ENCODE measurements at places on chromosomes 1 and 21.
A peak's percentile ranks its signal among the peaks of the same experiment; 100 is the strongest.

GRCh38 chr1:3892748-3893147, 7.3 kb downstream of the C1orf174 start:
- DNase-seq, result no peak

GRCh38 chr1:72636631-72637030, 354.3 kb upstream of the NEGR1 start:
- DNase-seq, result no peak

- no peak for DNase-seq
Observed at GRCh38 chr21:43734131-43734927, 15.4 kb downstream of the PDXK start.

GRCh38 chr1:198528364-198528763, 12.1 kb downstream of the ATP6V1G3 start:
- no peak for DNase-seq

DNA sequence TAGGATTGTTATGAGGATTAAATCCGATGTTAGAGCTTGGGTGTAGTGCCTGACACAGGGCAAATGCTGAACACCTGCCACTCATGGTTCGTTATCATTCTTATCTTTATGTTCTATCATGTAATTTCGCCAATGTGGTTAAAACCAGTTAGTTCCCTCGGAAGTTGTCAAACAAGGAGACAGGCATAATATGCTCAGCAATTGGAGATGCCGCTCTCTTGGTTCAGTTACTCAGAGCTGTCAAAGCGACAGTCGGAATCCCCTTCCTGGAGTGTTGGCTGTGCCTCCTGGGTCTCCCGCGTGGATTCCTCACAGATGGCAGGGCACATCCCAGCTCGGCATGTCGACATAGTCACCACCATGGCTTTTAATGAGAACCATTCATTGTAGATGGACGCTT, 192.2 kb downstream of the ROR1 start:
- DNase-seq, result no peak

DNA sequence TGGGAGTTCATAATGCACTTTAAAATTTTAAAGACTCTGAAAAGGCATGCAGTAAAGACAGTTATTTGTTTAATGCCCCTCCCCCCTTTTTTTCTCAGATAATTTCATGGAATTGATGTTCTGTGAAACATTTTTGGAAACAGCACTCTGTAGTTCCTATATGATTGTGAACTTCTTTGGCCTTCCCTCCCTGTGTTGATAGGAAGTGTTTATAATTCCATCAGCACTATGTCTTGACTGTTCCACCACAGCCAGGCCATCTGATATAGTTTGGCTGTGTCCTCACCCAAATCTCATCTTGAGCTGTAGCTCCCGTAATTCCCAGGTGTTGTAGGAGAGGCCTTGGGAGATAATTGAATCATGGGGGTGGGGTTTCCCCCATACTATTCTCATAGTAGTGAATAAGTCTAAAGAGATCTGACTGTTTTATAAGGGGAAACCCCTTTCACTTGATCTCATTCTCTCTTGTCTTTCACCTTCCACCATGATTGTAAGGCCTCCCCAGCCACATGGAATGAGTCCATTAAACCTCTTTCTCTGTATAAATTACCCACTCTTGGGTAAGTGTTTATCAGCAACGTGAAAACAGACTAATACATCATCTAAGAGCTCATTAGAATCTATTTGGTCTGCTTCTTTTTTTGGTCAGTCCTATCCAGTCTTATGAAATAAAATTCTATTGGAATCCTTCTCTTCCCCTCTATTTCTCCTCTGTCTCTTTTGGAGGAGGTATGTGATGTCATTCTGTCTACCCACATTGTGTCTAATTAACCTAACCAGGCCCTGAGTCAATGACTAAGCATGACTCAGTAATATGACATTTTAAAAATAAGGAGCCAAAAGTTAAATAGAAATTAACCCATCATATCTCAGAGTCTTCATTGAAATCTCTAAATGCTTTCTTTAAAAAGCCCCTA, 8.9 kb downstream of the CCDC185 start:
- no peak for DNase-seq

DNA sequence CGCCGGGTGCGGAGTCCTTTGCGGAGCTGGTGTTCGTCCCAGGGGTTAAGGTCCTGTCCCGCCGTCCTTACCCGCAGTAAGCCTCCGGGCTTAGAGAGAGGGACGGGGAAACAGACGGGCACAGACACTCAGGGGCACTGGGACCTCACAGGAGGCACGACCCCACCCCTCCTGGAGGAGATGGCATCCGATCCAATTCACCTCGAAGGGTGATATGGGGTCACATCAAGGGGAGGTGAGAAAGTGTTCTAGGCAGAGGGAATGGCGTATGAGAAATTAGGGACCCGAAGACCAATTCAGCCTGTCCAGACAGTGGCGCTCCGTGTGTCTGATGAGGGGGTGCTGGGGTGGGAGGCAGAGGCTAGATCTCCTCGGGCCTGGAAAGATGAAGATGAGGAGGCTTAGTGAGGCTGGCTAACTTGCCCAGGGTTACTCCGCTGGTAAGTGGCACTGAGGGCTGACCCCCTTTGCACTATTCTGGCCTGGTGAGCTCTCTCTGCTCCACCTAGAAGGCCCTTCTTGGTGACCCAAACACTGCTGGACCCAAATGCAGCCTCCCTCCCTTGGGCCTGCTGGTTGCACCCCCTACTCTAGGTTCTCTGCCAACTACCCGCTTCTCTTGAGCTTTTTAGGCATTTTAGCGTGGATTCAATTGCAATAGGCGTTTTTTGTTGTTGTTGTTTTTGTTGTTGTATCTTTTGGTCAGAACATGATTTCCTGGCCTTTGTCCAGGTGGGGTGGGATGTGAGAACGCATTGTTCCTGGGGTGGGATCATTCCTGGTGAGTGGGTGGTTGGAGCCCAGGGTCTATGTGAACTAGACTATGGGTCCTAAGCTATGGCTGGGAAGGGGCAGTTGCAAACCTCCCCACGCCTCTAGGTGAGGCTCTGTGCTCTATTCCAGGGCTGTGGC, 12.3 kb downstream of the BTBD19 start:
- DNase-seq, result no peak

DNA sequence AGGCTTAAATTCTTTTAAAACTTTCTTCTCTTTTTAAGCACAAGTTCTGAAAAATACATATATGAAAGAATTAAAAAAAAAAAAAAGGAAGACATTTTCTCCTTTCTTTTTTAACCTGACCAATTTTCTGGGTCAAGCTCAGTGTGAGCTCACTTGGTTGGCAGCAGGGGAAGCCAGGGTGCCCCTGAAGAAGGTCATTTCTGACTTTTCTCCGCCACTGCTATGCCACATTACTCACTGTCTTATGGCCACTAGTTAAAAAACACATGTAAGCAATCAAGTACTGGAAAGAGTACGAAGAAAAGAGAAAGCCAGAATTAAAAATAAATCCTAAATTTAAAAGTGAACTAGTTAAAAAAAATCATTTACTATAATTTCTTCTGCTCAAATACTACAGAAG, 275.0 kb downstream of the NEGR1 start:
- DNase-seq, result no peak

DNA sequence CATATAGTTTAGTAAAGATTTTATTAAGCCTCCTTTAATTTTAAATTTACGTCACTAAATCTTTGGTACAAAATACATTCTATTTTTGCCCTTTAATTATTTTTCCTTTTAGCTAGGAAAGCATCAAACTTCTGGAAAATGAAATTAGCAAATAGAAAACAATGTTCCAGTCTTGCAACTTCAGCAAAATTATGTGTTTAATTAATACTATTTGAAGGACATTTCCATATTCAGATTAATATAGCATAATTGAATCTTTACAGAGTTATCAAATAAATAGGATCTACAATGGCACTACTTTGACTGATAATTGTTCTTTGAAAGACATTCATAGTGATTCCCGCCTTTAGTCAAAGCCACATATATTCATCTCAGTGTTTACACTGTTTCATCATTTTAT, 904.2 kb downstream of the KCNT2 start:
- DNase-seq, result no peak

DNA sequence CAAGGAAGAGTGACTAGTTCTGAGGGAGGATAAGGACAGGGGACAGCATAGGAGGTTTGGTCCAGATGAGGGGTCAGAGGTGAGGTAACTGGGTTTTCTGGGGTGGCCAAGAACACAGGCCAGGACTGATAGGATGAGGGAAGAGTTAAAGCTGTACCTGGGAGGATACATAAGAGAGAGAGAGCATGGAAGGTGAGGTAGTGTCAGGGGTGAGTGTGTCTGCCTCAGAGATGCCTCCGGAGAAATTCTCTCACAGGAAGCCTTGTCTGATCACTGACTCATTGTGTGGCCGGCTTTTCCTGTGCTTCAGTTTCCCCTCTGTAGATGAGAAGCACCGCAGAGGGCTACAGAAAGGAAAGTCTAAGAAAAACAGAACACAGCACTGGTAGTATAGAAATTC, 40.2 kb downstream of the FASLG start:
- peak; percentile 46 for DNase-seq

GRCh38 chr1:54329312-54330003, 76.7 kb downstream of the SSBP3 start:
- DNase-seq, result no peak

- DNase-seq, result no peak
Observed at GRCh38 chr1:213976665-213977485, 10.9 kb upstream of the PROX1 start.

DNA sequence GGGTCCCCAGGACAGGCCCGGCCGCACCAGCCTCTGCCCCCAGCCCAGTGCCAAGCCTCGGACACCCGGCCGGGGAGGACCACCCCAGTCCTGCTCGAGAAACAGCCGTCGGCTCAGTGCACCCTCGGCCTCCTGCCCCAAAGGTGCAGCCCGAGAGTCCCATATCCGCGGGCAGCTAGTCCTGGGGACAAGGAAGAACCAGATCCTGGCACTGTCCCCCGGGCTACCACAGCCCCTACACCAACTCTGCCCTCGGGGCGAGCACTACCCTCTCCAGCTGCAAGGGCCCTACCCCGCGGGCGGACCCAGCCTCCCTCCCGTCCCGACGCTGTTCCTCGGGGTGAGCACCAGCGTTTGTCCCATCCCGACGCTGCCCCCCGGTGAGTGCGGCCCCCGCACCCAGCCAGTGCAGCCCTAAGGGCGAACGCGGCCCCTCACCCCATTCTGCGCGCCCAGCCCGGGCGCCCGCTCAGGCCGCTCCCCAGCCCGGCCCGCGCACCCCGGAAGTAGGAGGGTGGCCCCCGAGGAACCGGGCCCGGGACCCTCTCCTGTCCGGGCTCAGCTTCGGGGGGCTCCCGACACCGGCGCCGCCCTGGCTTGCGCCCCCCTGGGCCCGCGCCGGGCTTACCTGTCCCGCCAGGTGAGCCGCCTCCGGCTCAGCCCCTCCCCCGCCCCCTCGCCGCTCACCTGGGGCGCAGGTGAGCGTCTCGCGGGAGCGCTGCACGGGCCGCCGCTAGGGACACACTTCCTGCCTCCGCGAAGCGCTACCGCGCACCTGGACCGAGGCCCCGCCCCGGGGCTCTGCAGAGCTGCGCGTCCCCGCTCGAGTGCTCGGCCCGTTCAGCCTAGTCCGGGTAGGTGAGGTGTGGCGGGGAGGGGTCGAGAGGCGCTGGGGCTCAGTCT, at the start of gene KDF1:
TSS of gene KDF1 (minus strand) at position 747 of the 903 bp plus-strand sequence. CDS start 8,088 bp downstream, outside the sequence.
- no peak for DNase-seq

DNA sequence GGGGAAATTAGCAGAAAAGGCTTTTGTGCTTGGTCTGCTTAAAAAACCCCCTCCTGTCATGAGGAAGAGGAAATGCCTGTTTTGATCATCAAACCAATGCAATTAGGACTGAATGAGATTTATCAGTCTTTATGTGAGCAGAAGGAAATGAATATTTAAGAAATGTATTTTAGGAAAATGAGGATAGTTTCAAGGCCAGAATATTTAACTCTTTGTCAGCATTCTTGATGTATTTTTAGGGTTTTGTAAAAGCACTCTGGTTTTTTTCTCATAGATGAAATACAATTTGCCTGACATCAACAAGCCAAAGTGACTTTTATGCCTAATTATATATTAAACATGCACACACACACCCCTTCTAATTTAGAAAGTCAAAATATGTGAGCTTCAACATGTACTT, 213.8 kb downstream of the GRIK1 start:
- DNase-seq, result no peak

- no peak for DNase-seq
Observed at GRCh38 chr1:34726861-34727260, 28.0 kb upstream of the GJB5 start.

DNA sequence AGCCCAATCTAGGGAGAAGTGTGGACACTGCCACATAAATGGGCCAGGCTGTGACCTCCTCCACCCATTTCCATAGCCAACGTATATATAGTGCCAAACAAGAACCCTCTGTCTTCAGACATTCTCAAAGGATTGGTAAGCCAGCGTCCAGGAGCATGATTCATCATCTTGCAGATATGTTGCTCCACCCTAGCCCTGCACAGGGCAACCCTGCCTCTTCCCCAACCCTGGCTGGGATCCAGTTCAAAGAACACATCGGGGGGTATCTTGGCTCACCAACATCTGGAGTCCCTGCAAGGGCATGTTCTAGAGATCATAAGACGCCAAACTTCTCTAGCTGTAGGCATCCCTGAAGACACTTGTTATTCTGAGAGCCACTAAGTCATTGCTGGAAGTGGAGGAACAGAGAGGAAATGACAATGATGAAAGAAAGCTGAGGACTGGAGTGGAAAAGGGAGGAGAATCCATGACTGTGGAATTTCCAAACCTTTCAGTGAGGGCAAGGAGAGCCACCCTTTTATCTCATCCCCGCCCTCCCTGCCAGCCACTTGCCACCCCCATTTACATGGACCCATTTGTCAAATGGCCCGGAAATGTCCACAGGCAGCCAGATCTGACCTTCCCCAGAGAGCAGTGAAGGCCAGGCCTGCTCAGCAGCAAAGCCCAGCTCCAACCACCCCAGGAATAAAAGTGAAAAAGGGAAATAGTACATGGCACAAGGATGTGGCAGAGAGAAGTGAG, 144.1 kb upstream of the CTTNBP2NL start:
- no peak for DNase-seq

DNA sequence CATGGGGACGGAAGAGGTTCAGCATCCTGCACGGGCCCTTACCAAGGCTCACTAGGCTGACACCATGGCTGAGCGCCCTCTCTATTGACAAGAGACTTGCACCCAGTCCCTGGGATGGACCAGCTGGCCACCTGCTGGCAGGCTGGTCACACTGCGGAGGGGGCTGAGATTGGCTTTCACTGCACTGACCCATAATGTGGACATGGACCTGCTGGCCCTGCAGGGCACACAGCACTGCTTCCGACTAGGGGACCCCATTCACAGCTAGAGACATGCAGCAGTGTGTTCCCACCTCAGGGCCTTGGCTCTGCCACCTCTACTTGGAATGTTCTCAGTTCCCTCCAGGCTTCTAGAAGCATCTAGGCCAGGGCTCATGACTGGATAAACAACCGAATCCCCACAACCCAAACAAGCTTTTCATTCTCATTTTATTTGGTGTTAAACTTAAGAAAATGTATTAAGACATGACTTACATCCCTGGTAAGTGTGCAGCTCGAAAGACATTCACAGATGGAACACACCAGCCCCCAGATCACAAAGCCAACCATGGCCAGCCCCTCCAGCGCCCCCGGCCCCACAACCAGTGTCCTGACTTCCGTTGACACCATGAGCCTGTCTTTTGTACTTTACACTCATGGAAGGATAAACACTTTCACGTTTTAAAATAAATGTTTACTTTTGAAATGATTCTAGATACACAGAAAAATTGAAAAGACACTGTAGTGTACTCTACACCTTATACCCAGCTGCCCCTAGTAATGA, 9.3 kb upstream of the SRARP start:
- DNase-seq, result peak; percentile 29
